CD8-positive, alpha-beta memory T cell (primary cell): ENCODE measurements at places on chromosomes 13 and 19.

DNA sequence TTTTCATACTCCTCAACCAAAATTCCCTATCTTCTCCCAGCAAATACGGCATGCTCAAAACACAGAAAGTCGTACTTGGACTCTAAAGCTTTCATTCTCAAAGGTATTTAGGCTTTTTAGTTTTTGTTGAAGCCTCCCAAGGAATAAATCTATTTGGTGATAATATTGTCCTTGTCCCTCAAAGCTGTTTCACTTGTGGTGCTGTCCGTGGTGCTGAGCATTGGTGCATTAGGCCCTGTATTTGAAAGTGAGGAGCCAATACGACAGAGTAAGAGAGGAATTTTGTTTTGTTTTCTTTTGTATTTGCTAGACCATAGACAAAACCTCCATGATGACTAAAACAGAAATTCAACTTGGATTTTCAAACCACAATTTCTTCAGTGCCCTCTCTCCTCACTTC is 3.2 kb upstream of the LGALS13 start:
- DNase-seq = no peak

DNA sequence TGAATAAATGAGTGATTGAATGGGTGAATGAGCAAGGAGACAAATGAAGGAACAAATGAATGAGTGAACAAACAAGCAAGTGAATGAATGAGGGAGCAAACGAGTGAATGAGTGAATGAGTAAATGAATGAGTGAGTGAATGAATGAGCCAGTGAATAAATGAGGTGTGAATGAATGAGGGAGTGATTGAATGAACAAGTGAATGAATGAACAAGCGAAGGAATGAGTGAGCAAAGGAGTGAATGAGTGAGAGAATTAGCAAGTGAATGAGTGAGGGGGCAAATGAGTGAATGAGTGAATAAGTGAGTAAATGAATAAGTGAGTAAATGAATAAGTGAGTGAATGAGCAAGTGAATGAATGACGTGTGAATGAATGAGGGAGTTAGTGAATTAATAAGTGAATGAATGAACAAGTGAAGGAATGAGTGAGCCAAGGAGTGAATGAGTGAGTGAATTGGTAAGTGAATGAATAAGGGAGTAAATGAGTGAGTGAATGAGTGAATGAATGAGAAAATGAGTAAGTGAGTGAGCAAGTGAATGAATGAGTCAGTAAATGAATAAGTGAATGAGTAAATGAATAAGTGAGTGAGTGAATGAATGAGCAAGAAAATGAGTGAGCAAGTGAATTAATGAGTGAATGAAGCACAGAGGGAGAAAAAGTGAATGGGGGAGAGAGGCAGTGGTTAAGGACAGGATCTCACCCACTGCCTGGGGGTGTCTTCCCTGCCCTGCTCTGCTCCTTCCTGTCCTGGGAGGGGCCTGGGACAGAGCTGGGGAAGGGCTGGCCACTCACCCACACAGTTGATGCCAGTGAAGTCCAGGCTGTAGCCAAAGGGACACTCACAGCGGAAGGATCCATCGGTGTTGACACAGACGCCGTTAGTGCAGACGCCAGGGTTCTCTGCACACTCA is 36.4 kb downstream of the CCL25 start:
- DNase-seq = no peak

GRCh38 chr13:98785405-98785804 is 32.9 kb upstream of the SLC15A1 start:
- no peak for DNase-seq

DNA sequence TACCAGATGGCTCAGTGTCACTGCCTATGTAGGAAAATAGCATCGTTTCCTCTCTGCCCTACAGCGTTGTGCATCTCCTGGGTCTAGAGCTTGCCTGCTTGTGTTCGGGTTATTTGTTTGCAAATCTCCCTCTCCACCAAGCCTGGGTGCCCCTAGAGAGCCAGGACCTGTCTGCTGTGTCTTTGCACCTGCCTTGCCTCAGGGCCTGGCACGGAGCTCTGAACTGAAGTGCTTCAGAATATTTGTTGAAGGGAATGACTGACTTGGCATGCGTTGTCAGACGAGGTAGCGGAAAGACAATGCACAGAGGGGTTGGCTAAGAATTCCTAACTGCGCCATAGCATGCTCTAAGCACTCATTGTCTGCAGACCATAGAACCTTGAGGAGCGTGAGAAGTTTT is 263.4 kb downstream of the FGF9 start:
- no peak for DNase-seq

- DNase-seq = no peak
These were observed 541.4 kb upstream of the SLITRK5 start for GRCh38 chr13:87129602-87130300.

DNA sequence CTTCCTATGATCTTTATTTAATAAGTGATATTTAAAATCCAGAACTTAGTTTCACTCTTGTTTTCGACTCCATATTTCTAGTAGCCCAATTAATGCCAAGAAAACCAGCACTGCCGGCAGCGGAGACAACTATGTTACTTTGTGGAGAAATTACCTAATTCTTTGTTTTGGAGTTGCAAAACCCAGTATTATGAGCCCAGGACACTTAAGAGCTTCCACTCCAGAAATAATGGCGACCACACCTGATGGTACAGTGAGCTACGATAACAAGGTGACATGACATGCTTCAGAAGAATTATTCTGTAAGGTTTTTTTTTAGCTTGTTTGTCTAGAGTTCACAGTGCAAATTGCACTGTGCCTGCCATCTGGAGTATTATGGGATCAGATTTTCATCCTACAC is 136.4 kb downstream of the ZAR1L start:
- DNase-seq = no peak

- DNase-seq = no peak
These were observed 18.3 kb downstream of the KCNC3 start for GRCh38 chr19:50310759-50311465.

GRCh38 chr13:85666356-85666755 is 132.9 kb downstream of the SLITRK6 start:
- DNase-seq = no peak

DNA sequence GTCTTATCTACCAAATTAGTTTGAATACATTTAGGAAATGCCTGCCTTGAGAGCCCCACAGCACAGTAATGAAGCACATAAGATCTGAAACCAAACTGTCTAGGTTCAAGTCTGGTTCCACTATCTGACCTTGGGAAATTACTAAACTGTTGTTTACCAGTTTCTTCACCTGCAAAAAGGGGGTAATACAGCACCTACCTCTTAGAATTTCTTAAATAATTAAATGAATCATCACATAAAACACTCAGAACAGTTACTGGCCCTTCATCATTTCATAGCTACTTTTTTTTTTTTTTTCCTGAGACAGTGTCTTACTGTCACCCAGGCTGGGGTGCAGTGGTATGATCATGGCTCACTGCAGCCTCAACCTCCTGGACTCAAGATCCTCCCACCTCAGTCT is 59.6 kb downstream of the USP12 start:
- DNase-seq = no peak

GRCh38 chr13:90640976-90641375 is 706.5 kb upstream of the MIR17HG start:
- DNase-seq = no peak

GRCh38 chr13:72920097-72920496 is 138.2 kb downstream of the PIBF1 start:
- DNase-seq = no peak

DNA sequence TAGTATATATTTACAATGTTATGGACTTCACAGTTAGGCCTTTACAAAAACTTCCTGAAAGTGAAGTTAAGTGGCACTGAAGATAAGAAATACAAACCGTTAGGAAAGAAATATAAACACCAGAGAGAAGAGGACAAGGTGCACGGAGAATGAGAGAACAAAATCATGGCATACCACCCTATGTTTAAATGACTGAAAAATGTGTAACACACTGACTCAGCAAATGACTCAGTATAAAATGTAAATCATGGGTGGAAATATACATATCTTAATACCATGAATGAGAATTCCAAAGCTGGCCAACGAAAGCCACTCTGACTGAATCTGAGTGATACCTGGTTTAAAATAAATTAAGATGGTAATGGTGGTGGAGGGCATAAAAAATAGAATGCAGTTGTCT is 260.8 kb downstream of the DNAJC15 start:
- no peak for DNase-seq

DNA sequence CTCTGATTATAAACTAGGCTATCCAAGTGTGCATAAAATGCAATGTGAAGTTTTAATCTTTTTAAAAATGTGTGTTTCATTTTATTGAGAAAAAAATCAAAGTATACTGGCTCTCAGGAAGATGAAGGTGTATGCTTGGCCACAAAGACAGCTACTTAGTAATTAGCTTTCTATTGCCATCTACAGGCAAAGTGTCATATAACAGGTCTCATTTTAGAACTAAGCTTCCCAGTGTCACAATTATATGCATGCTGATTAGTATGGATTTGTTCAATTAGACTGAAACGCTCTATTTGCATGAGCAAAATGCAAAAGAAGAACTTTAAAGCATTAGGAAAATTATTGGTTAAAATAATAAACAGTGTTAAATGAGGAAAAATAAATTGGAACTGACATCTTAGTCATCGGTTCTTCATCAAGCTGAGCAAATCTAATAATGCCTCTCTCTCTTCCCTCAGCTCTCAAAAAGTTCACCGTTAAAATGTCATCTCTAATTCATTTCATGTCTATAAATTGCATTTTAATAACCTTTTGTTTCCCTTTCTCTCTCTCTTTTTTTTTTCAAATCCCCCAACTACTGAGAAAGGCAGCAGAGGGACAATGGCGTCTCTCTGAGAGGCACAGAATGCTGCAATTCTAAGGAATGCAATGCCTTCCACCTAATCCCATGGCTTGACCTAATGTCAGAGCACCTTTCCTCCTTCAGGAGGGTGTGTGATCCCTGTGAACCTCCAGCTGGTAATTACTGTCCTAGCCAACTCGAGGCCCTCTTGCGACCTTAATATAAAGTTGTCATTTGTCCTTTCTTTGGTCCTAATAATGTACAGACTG is 313.1 kb upstream of the MAB21L1 start:
- no peak for DNase-seq

DNA sequence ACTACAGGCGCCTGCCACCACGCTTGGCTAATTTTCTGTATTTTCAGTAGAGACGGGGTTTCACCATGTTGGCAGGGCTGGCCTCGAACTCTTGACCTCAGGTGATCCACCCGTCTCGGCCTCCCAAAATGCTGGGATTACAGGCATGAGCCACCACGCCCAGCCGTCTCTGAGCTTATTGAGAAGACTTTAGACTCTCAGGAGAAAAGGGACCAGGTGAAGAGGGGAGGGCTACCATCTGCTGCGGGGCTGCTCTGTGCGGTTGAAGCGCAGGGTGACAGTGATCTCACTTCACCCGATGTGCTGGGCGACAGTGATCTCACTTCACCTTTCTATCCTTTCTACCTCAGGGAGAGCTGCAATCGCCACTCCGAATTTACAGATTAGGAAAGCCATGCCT is 25.3 kb downstream of the PDCD5 start:
- DNase-seq = no peak

DNA sequence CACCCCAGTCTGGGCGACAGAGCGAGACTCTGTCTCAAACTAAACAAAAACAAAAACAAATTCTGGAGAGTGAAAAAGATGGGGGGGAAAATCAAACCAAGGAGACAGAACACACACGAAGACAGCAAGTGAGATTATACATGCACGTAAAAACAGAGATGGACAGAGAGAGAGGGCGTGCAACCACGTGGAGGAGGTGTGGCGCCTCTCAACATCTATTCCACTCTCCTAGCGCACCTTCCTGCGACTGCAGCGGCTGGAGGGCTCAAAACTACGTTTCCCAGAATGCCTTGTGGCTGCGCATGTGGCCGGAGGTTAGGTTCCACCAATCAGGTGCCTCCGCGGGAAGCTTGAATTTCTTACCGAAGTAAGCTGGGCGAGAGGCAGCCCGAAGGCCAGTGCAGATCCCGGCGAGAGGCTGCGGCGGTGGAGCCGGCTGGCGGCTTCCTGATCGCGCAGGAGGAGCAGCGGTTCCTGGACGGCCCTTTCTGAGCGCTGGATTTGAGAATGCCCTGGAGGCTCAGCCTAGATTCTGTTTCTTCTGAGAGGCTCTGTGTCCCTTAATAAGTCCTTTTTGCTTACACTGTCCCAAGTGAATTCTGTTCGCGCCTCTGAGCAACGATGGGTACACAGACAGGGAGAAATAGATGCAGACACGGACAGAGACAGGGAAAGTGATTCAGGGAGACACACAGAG is 13.1 kb upstream of the NANOS2 start:
- DNase-seq = peak; percentile 85

GRCh38 chr19:44644402-44645016 is 799 bp downstream of the PVR start:
- no peak for DNase-seq

- DNase-seq = no peak
These were observed 16.8 kb downstream of the TM6SF2 start for GRCh38 chr19:19256072-19256969.

- peak; percentile 7 for DNase-seq
These were observed 2.2 kb downstream of the FFAR1 start for GRCh38 chr19:35349614-35350521.

- peak; percentile 30 for DNase-seq
These were observed 14.9 kb downstream of the LAIR2 start for GRCh38 chr19:54517483-54517882.

DNA sequence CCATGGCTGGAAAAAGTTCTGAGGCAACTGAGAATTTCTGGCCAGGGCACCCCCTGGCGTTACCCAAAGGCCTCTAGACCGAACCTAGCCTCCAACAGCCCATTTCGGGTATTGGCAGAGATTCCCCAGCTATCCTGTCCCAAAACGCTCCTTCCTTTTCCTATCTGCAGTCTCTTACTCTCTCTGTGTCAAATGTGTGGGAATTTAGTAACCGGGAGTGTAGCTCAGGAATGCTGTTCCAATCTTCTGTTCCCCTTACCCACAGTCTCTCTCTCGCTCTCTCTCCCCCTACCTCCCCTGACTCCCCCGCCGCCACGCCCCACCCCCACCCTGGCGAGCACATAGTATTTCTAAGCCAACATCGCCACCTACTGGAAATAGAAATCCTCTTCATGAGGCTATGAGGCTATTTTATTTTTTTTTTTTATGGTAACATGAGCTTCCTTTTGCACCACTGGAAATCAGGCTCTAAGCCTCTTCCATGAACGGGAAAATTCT is 27.0 kb downstream of the OXGR1 start:
- DNase-seq = no peak

DNA sequence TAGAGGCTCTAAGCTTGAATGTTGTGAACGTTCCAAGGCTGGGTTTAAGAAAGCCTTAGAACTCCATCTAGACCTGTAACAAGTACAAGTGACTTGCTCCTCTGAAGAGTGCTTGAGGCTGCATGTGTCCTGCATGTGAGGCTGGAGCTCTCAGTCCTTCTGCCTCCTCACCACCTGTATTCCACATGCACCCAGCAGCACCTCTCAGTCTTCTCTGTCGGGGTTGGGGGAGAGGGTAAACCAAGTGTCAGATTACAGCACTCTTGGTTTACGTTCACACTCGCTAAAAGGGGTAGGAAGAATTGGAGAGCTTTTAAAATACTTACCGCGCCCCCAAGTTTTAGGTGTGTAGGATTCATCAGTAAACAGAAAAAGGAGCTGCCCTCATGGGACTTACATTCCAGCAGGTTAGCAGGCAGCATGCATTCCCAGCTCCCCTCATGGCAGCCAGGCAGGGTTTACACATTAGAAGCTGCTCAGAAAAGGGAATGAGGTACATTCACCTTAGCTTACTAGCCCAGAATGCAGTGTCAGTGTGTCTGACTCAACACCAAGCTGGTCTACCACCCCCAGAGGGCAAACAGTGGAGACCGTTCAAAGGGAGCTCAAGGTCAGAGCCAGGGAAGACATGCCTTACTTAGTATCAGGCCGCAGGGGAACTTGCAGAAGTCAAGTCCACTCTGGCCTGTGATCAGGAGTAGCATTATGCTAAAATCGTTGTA is 248.1 kb downstream of the PCCA start:
- no peak for DNase-seq
